A172 (cell line): ENCODE measurements at places on chromosomes 4 and X.
A peak's percentile ranks its signal among the peaks of the same experiment; 100 is the strongest.

DNA sequence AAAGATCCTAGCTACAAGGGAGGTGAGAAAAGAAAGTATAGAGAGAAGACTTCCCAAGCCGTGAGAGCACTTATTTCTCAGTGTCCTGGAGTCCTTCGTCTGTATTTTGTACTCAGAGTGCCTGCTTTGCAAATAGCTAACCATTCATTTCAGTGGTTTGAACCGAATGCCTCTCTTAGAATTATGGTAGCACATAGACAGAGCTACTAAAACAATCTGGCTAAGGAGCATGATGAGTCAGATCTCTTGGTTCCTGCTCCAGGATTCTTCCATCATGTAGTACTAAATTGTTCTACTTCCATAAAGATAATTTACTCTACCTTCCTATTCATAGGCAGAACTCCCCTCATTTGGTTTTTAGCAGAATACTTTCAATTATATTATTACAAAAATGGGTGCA lies 946.6 kb downstream of the STIM2 start:
- peak; percentile 9 for DNase-seq

DNA sequence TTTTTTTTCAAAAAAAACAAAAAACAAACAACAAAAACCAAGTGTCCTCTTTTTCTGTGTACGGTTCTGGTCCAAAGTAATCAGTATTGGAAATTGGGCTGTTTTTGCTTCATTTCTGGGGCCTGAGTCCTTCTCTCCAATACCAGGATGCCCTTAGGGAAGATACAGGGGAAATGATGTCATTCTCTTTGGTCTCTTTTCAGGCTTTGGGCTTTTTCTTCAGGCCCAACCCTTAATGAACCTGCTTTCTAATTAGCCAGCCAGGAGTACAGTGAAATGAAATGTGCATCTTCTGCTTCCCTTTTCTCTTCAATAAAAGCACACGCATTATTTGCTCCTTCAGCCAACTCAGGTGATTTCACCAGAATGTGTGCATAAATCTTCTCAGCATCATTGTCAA lies 52.6 kb upstream of the RBPJ start:
- DNase-seq: no peak

- DNase-seq: peak; percentile 5
These were observed 88.2 kb upstream of the CAMK2D start for GRCh38 chr4:113849771-113850170.

DNA sequence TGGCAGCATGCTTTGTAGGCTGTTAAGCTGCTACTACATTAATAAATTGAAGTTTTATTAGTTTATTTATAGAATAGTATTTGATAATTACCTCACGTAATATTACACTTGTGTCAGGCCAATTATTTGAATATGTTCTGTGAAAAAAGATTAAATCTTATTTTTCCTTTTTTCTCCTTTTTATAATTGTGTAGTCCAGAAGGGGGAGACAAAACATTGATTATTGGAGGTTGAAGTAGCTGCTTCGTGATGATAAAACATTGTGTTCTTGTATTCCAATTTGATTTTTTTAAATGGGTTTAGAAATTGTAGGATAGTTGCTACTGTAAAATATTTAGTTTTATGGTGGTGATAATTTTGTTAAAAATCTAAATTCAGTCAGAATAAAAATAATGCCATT lies 85.7 kb downstream of the DIAPH2 start:
- DNase-seq: no peak

- DNase-seq: no peak
These were observed 83.6 kb upstream of the PGRMC2 start for GRCh38 chr4:128371001-128371777.
